ENCODE measurements at places on chromosomes 16 and 17.

DNA sequence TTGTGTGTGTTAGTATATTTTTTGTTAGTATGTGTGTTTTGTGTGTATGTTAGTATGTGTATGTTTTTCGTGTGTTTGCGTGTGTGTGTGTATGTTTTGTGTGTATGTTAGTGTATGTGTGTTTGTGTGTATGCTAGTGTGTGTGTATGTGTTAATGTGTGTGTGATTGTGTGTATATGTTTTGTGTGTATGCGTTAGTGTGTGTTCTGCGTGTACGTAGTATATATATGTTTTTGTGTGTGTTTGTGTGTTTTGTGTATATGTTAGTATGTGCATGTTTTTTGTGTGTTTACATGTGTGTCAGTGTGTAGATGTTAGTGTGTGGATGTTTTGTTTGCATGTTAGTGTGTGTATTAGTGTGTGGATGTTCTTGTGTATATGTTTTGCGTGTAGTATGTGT lies 29.6 kb downstream of the RBFOX1 start:
- no peak for DNase-seq

GRCh38 chr17:7428557-7428956 lies at the start of gene SPEM3:
SPEM3 (plus strand) TSS chr17:7428857; CDS start chr17:7428903, 46 bp downstream.
- no peak for DNase-seq

DNA sequence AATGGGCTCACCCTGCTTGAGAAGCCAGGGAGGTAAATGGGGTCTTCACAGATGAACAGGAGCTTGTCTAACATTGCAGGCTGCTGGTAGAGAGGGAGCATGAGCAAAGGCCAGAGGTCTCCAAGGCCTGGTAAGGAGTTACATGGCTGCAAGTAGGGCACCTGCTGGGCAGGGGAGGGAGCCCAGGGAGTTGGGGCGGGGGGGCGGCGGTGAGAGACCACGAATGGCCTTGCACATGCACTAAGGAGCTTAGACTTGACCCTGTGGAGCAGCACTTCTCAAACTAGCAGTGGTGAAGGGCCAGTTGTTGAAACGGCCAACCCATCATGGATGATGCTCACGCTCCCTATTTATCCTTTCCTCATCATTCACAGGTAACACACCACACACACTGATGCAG lies 38.4 kb downstream of the ERN1 start:
- no peak for DNase-seq

- DNase-seq, result no peak
Observed at GRCh38 chr17:49967205-49967604, 1.8 kb upstream of the DLX4 start.

DNA sequence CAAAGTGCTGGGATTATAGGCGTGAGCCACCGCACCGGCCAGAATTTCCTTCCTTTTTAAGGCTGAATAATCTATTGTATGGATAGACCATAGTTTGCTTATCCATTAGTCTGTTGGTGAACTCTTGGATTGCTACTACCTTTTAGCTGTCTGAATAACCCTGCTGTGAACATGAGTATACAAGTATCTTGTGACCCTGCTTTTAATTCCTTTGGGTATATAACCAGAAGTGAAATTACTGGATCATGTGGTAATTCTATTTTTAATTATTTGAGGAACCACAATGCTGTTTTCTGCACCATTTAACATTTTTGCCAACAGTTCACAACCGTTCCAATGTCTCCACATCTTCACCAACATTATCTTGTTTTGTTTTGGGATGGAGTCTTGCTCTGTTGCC lies 4.6 kb upstream of the OTOA start:
- DNase-seq, result no peak

Measured in lung microvascular endothelial cell (primary cell).